PC-9 (cell line): ENCODE measurements at places on chromosomes 6 and 20. TPM values are rescaled to one million over a fixed set of nuclear protein-coding genes. Genes with fewer than 3 reads are reported as not detected.

- no peak for DNase-seq
Measured at GRCh38 chr6:21965016-21965415, 331.8 kb downstream of the PRL start.

Gene KCNK15
- total RNA-seq: 0.20 and 0.26 TPM in 2 replicates

Gene ZKSCAN4
- 6.0 and 6.7 TPM in 2 replicates for total RNA-seq

Gene MROH8
- 3.3 TPM in 2 replicates for total RNA-seq

DNA sequence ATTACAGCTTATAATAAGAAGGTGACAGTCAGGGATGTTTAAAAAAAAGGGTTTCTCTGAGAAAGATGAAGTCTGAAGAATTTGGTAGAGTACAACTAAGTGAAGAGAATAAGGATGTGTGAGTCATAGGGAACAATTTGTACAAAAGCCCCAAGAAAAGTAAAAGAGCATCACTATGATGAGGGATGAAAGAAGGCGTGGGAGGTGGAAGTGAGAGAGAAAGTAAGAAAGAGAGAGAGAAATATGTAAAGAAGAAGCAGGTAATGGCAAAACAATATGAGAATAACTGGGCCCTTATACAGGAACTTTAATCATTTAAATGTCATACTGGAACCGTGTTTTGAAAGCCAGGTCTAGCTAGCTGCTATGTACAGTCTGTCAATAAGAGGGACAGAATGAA, 179.4 kb downstream of the ASCC3 start:
- DNase-seq: no peak

Gene VGLL2
- not detected in 2 replicates for total RNA-seq

DNA sequence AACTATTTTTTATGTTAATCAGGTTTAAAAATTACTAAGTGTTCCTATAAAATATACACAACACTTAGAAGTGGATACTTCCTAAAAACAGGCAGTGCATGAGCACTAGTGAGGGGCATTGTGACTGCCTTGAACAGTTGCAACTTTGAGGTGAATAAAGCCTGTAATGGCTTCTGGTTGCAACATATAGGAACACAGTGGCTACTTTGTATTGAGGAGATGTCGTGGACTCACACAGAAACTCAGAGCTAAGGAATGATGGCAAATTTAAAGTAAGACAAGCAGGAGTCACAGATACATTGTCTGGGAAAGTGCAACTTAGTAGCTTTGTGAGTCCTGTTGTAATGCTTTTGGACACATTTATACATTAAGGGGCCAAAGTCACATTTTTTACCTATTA, 861 bp upstream of the HLA-A start:
- DNase-seq: no peak

- DNase-seq: peak; percentile 65
Measured at GRCh38 chr20:45095805-45096238, 5.1 kb downstream of the KCNS1 start.

Gene IL17A
- not detected in 2 replicates for total RNA-seq

DNA sequence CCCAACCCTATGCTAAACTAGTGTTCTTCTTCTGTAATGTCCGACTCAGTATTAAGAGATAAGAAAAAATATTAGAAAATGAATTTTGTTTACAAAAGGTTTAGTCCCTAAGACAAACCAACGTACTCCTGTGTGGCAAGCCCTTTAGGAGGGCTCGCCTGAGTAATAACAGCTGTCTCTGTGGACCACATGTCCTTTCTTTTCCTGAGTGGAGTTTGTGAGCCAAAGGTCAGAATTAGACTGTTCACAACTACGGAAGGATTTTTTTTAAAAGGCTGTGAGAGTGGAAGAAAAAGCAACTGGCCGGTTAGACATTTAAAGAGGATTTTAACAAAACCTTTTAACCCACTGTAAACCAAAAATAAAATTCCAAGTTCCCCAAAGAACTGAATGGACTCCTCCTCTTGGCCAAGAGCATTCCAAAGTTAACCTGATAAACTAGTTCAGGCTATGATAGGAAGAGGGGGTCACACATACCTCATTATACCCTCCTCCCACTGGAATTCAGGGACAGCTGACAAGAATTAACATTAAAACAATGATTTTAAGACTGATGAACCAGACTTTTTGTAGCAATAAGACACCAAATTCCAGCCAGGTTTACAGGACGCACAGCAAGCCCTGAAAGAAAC, 43.5 kb downstream of the FAM184A start:
- DNase-seq: no peak

Gene THBD
- 1.7 and 3.0 TPM in 2 replicates for total RNA-seq

- no peak for DNase-seq
Measured at GRCh38 chr6:83948851-83949250, 84.7 kb upstream of the MRAP2 start.

Gene IP6K3
- not detected in 2 replicates for total RNA-seq

- peak; percentile 3 for DNase-seq
Measured at GRCh38 chr6:145096846-145097245, 638.5 kb downstream of the EPM2A start.

GRCh38 chr6:144013486-144013909, 5.4 kb upstream of the PLAGL1 start:
- peak; percentile 62 for DNase-seq

Gene HLA-DQB2
- total RNA-seq: not detected in 2 replicates

GRCh38 chr6:16322666-16323312, 84.4 kb downstream of the GMPR start:
- DNase-seq: no peak

- peak; percentile 60 for DNase-seq
Measured at GRCh38 chr20:58048096-58048702, 180.3 kb downstream of the ANKRD60 start.

Gene RBBP8NL
- total RNA-seq: 8.7 and 14.0 TPM in 2 replicates

Gene FAXC
- total RNA-seq: 3.3 and 4.2 TPM in 2 replicates

Gene RNF39
- total RNA-seq: 7.3 and 7.5 TPM in 2 replicates

- no peak for DNase-seq
Measured at GRCh38 chr20:37699202-37699601, 5.4 kb downstream of the CTNNBL1 start.

DNA sequence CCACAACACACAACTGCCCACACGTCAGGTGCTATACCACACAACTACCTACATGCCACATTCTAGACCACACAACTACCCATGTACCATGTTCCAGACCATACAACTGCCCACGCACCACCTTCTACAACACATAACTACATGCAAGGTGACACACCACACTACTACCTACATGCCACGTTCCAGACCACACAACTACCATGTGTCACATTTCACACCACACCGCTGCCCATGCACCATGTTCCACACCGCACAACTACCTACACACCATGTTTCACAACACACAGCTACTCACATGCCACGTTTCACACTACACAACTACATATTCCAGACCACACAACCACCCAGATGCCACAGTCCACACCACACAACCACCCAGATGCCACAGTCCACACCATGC, 19.8 kb downstream of the THBS2 start:
- DNase-seq: no peak
